WTC11 (cell line): ENCODE measurements at places on chromosomes 6 and 20. TPM values are rescaled to one million over a fixed set of nuclear protein-coding genes. Genes with fewer than 3 reads are reported as not detected.

DNA sequence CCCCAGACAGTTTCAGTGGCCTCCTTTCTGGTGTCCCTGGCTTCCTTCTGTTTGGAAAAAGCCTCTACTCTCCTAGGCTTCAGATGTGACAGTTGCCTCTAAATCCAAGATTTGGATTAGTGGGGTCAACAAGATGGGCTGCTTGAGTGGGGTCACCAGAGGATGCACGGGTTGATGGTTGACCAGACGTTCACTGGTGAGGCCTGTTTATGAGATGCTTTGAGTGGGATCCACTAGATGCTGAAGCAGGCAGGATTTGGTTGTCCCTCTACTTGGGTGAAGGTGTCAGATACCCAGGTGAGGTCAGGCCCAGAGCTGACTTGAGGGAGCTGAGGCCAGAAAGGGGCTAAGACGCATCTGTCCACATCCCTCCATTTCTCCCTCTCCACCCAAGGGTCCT lies 8.1 kb upstream of the DLGAP4 start:
- peaks cover 2% of the 10 kb centered on the region; the same call in 1 of the 2 replicates for H3K27me3 ChIP-seq
- DNase-seq, result no peak
- H3K4me1 ChIP-seq, result peaks cover 2% of the 10 kb centered on the region; the same call in 1 of the 2 replicates
- no peak overlapping the region for H3K4me3 ChIP-seq

MCHR2 gene
- not detected in 3 replicates for total RNA-seq

BCAS1 gene
- total RNA-seq, result 0.11 to 0.25 TPM (median 0.18 TPM) in 3 replicates

COL9A1 gene
- 9.0 to 14.4 TPM (median 13.2 TPM) in 3 replicates for total RNA-seq

PTCHD4 gene
- 0.69 to 1.6 TPM (median 1.0 TPM) in 3 replicates for total RNA-seq

DNA sequence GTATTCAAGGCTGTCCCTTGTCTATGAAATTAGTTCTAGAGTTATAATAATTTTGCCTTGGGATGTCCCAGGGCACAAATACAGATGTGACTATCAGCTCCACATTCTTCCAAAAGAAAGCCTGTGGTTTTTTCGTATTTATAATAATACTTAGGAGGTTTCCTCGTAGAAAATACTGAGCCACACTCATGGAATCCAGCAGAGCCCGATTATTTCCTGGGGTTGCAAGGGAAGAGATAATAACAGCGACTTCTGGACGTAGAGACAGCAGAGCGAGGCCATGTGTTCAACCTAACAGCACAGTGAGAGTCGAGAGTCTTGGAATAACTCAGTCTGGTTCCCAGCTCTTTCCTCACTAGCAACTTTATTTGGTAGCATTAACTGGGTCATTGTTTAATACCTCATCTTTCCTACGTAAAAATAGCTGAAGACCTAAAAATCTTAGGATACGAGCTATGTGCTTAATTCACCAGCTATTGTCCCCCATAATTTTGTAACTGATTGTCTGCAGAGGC lies 21.2 kb downstream of the CD83 start:
- peaks cover 27% of the 10 kb centered on the region for H3K4me1 ChIP-seq
- no peak overlapping the region for H3K4me3 ChIP-seq
- peaks cover 11% of the 10 kb centered on the region for H3K36me3 ChIP-seq
- no peaks in the 10 kb centered on the region for H3K27me3 ChIP-seq
- H3K27ac ChIP-seq, result no peak overlapping the region

TAAR1 gene
- total RNA-seq, result not detected in 3 replicates

DNA sequence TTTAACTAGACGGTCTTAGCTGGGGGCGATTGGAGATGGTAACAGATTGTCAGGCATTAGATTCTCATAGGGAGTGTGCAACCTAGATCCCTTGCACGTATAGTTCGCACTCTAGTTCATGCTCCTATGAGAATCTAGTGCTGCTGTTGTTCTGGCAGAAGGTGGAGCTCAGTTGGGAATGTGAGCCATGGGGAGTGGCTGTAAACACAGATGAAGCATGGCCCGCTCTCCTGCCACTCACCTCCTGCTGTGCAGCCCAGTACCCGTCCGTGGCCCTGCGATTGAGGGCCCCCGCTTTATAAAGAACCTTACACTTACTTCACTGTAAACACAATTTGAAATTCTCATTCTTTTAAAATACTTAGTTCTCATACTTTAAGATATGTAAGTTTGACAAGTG lies 339.4 kb downstream of the CDH26 start:
- no peak overlapping the region for H3K27ac ChIP-seq
- H3K4me1 ChIP-seq, result no peaks in the 10 kb centered on the region
- H3K27me3 ChIP-seq, result peaks cover 31% of the 10 kb centered on the region
- H3K36me3 ChIP-seq, result peaks cover 17% of the 10 kb centered on the region
- no peak for DNase-seq

GRCh38 chr20:47963022-47963421 lies 177.7 kb upstream of the SULF2 start:
- no peak for DNase-seq
- no peaks in the 10 kb centered on the region for H3K27me3 ChIP-seq
- no peak overlapping the region for H3K27ac ChIP-seq
- H3K36me3 ChIP-seq, result no peaks in the 10 kb centered on the region

- H3K27me3 ChIP-seq, result no peaks in the 10 kb centered on the region
- H3K4me3 ChIP-seq, result no peak overlapping the region
- peak overlapping the region; percentile 52; the same call in 1 of the 2 replicates for H3K27ac ChIP-seq
- DNase-seq, result no peak
- peaks cover 10% of the 10 kb centered on the region; the same call in 1 of the 2 replicates for H3K36me3 ChIP-seq
Measured at GRCh38 chr6:144769142-144769541, 484.0 kb downstream of the UTRN start.

DNA sequence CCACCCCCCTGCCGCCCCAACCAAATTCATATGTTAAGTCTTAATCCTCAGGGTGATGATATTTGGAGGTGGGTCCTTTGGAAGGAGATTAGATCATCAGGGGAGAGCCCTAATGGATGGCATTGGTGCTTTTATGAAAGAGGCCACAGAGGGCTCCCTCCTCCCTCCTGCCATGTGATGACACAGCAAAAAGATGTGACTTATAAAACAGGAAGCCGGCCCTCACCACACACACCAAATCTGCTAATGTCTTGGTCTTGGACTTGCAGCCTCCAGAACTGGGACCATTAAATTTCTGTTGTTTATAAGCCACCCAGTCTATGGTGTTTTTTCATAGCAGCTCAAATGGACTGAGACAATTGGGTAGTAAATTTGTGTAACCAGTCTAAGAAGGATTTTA lies 176.3 kb downstream of the ADGRG6 start:
- peaks cover 10% of the 10 kb centered on the region; the same call in 1 of the 2 replicates for H3K36me3 ChIP-seq
- peaks cover 7% of the 10 kb centered on the region for H3K4me1 ChIP-seq
- DNase-seq, result no peak
- no peaks in the 10 kb centered on the region for H3K27me3 ChIP-seq

TCP11 gene
- not detected in 3 replicates for total RNA-seq

IRF4 gene
- total RNA-seq, result 1.6 to 2.2 TPM (median 2.2 TPM) in 3 replicates

- no peak overlapping the region; the same call in 1 of the 2 replicates for H3K27ac ChIP-seq
- no peaks in the 10 kb centered on the region for H3K4me1 ChIP-seq
- H3K36me3 ChIP-seq, result peaks cover 22% of the 10 kb centered on the region
Measured at GRCh38 chr6:35831257-35832007, 26.3 kb downstream of the LHFPL5 start.

RCAN2 gene
- total RNA-seq, result 3.4 to 3.9 TPM (median 3.8 TPM) in 3 replicates

DNA sequence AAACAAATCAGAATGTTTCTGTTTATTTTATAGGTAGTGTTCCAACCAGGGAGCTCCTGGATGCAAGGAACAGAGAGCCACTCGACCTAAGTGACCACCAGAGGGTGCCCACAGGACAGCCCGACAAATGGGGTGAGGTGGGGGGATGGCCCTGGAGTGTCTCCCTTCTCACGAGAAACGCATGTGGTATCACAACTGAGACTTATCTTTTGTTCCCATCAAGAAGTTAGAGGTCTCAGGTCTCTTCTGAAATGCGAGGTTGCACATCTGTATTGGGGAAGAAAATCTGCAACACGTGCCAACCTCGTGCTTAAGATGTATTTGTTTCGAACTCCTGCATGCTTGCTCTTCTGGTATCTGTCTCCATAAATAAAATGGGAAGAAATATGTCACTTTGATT lies 104.0 kb downstream of the ISM1 start:
- H3K27me3 ChIP-seq, result no peaks in the 10 kb centered on the region; the same call in 1 of the 2 replicates
- H3K27ac ChIP-seq, result no peak overlapping the region
- H3K4me1 ChIP-seq, result peaks cover 29% of the 10 kb centered on the region
- no peak overlapping the region for H3K4me3 ChIP-seq

- no peaks in the 10 kb centered on the region for H3K36me3 ChIP-seq
- no peak overlapping the region for H3K27ac ChIP-seq
- H3K4me3 ChIP-seq, result no peak overlapping the region
- no peaks in the 10 kb centered on the region for H3K27me3 ChIP-seq
- H3K4me1 ChIP-seq, result no peaks in the 10 kb centered on the region
Measured at GRCh38 chr20:12159261-12159660, 241.6 kb downstream of the BTBD3 start.

GRCh38 chr20:59802471-59803221 lies 130.8 kb downstream of the SYCP2 start:
- H3K4me1 ChIP-seq, result 0 out of 2 replicates have a peak, but pooled peaks cover 4% of the 10 kb centered on the region
- no peak overlapping the region for H3K4me3 ChIP-seq
- peaks cover 17% of the 10 kb centered on the region for H3K36me3 ChIP-seq
- peaks cover 37% of the 10 kb centered on the region for H3K27me3 ChIP-seq
- H3K27ac ChIP-seq, result no peak overlapping the region

DNA sequence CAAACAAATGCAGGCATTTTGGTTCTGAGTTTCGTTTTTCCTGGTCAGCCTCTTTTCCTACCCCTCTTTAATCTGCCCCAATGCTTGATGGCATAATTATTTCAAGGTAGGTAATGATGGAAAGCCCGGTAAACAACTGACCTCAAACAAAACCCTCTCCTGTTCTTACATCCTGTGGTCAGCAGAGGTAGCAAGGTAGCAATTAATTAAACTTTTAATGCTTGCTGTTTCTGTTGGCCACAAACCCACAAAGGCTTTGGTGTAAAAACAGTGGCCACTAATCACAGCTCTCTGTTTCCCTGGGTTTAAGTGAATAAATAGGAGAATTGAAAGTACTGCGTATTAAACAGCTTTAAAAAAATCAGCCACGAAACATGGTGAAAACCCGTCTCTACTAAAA lies 261.5 kb upstream of the SOX4 start:
- H3K27ac ChIP-seq, result no peak overlapping the region
- H3K36me3 ChIP-seq, result no peaks in the 10 kb centered on the region
- no peak overlapping the region for H3K4me3 ChIP-seq
- peaks cover 16% of the 10 kb centered on the region for H3K4me1 ChIP-seq

ZSCAN31 gene
- 6.6 to 9.1 TPM (median 7.4 TPM) in 3 replicates for total RNA-seq

GRCh38 chr20:62212299-62212698 lies 7.8 kb downstream of the HRH3 start:
- no peak overlapping the region for H3K4me3 ChIP-seq
- H3K27ac ChIP-seq, result no peak overlapping the region
- no peaks in the 10 kb centered on the region for H3K36me3 ChIP-seq
- H3K4me1 ChIP-seq, result peaks cover 3% of the 10 kb centered on the region; the same call in 1 of the 2 replicates

- no peak overlapping the region for H3K4me3 ChIP-seq
- no peaks in the 10 kb centered on the region for H3K36me3 ChIP-seq
- H3K27ac ChIP-seq, result no peak overlapping the region
- H3K4me1 ChIP-seq, result 0 out of 2 replicates have a peak, but pooled peaks cover 4% of the 10 kb centered on the region
- DNase-seq, result no peak
Measured at GRCh38 chr6:151876122-151876521, 68.6 kb downstream of the ESR1 start.

GSTA1 gene
- 0.48 to 0.90 TPM (median 0.89 TPM) in 3 replicates for total RNA-seq

CPNE5 gene
- total RNA-seq, result 0.44 to 0.71 TPM (median 0.48 TPM) in 3 replicates
